ENCODE measurements at places on chromosomes 6 and 20.

GRCh38 chr6:157825243-157825904 is 2.3 kb downstream of the SNX9 start:
- no peak for DNase-seq

- DNase-seq = no peak
Observed at GRCh38 chr6:100538086-100538485, 73.4 kb upstream of the SIM1 start.

- no peak for DNase-seq
Observed at GRCh38 chr6:96276305-96276704, 245.3 kb upstream of the UFL1 start.

GRCh38 chr6:105492706-105493673 is 90.1 kb upstream of the PREP start:
- no peak for DNase-seq

All from aorta (tissue), 5 donors.